Skeletal muscle tissue (tissue), 5 donors: ENCODE measurements at places on chromosomes 2 and 18. TPM values are rescaled to one million over a fixed set of nuclear protein-coding genes. Genes with fewer than 3 reads are reported as not detected.

Gene TEKT4
- total RNA-seq, result under 0.01 TPM

Gene COQ10B
- 10.4 TPM for total RNA-seq

Gene AOX1
- 2.1 TPM for total RNA-seq

Gene GULP1
- total RNA-seq, result 21.9 TPM

Gene PPIG
- total RNA-seq, result 25.6 TPM

Gene LIMS4
- total RNA-seq, result 1.0 TPM

Gene COLEC12
- 39.1 TPM for total RNA-seq

Gene TOGARAM2
- 0.52 TPM for total RNA-seq

Gene CPO
- not detected for total RNA-seq

Gene AP1S3
- 1.0 TPM for total RNA-seq

Gene FTCDNL1
- 1.0 TPM for total RNA-seq

Gene MAPK4
- 5.7 TPM for total RNA-seq

Gene LIMS3
- total RNA-seq, result 1.6 TPM

Gene MLPH
- not detected for total RNA-seq

Gene PLEK
- 9.4 TPM for total RNA-seq

Gene SGO2
- 1.0 TPM for total RNA-seq

Gene NPAS2
- 7.8 TPM for total RNA-seq

Gene BMPR2
- total RNA-seq, result 24.0 TPM

Gene ARHGAP15
- total RNA-seq, result 33.9 TPM

Gene FAM237A
- not detected for total RNA-seq

Gene AKAIN1
- total RNA-seq, result not detected

Gene CYBRD1
- total RNA-seq, result 89.2 TPM

Gene KIAA2012
- total RNA-seq, result under 0.01 TPM

Gene CCDC121
- 6.3 TPM for total RNA-seq

Gene GREB1L
- 12.5 TPM for total RNA-seq
